ENCODE measurements at places on chromosomes 5 and 9. TPM values are rescaled to one million over a fixed set of nuclear protein-coding genes. Genes with fewer than 3 reads are reported as not detected.

- H3K27me3 ChIP-seq: no peaks in the 10 kb centered on the region
- peak overlapping the region; percentile 95 for H3K27ac ChIP-seq
- DNase-seq: peak; percentile 80
- peak overlapping the region; percentile 70 for H3K4me3 ChIP-seq
- peaks cover 7% of the 10 kb centered on the region for H3K4me1 ChIP-seq
Measured at GRCh38 chr5:100904259-100904861, 1.3 kb upstream of the ST8SIA4 start.

DNA sequence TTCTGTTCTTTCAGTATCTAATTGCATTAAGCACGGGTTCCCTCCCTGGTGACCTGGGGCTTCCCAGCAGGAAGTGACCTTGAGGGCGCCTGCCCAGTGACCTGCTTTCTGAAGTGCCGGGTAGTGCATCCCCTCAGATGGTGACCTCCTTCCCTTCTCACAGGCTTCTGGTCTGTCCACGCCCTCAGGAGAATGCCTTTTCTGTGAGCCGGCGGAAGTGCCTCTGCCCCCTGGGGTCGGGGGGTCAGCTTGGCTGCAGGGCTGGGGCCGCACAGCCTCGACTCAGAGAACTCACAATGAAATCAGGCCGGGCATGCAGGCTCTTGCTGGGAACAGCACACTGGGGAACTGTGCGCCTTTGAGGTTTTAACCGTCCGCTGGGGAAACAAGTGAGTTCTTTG, 124.5 kb upstream of the PHYKPL start:
- H3K36me3 ChIP-seq: no peaks in the 10 kb centered on the region
- no peak overlapping the region for H3K4me3 ChIP-seq
- DNase-seq: peak; percentile 81
- H3K27me3 ChIP-seq: peaks cover 22% of the 10 kb centered on the region
- H3K4me1 ChIP-seq: peaks cover 15% of the 10 kb centered on the region
- H3K27ac ChIP-seq: no peak overlapping the region

DNA sequence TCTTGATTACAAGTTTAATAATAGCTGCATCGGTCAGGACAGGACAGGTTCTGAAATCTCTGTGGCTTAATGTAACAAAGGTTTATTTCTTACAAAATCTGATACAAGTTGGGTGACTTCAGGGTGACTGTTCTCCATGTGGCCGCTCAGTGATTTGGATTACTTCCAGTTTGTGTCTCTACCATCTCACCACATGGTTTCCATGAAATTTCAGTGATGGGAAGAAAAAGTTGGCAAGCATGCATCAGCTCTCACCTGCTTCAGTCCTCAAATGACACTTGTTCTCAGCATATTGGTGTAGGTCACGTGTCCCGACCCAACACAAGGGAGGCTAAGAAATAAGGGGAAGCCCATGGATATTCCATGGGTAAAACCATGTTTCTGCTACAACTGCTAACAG, 7.8 kb upstream of the TMEM268 start:
- peaks cover 31% of the 10 kb centered on the region for H3K36me3 ChIP-seq
- no peak for DNase-seq
- no peak overlapping the region for H3K4me3 ChIP-seq
- no peaks in the 10 kb centered on the region for H3K27me3 ChIP-seq

The WNT8A gene
- total RNA-seq: not detected

- H3K27ac ChIP-seq: no peak overlapping the region
- H3K4me1 ChIP-seq: peaks cover 12% of the 10 kb centered on the region
- H3K36me3 ChIP-seq: no peaks in the 10 kb centered on the region
- H3K4me3 ChIP-seq: no peak overlapping the region
Measured at GRCh38 chr5:160371294-160371693, 868 bp upstream of the C1QTNF2 start.

The NDFIP1 gene
- 102 TPM for total RNA-seq

The ITGA2 gene
- total RNA-seq: 15.7 TPM

DNA sequence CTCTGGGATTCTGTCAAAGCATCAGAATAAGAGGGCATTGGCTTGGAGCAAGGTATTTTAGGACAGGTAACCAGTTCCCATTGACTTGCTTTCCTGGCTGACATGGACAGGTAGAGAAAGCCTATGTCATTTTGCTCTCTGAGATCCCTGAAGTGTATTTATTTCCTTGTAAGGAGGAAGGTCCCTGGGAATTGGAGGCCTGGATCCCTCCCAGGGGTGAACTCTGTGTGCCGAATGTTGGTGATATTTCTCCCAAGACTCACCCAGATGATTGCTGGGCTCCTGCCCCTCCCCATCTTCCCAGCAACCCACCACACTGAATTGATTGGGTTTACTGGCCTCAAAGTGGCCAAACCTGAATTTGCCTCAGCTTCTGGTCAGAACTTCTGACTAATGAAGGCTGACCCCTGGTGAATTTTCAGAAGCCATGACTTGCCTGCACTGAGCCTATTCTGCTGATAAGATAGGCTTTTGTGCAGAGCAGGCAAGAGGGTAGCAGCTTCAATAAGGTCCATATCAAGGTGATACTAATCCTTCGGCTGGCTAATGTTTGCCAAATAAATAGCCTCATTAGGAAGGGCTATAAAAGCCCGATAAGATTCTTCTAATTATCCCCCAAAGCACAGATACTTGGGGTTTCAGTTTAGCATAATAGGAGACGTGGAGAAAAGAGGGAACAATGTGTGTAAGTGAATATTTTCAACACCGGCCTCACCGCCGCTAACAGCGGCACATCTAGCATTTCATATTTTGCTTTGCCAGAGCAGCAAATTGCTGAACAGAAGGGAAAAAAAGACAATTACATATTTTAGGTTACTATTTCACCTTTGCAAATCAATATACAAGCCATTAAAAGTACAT, 152.9 kb upstream of the PITX1 start:
- H3K27me3 ChIP-seq: peaks cover 30% of the 10 kb centered on the region
- no peak overlapping the region for H3K4me3 ChIP-seq
- peaks cover 11% of the 10 kb centered on the region for H3K4me1 ChIP-seq
- no peaks in the 10 kb centered on the region for H3K36me3 ChIP-seq
- DNase-seq: no peak

The DPH7 gene
- total RNA-seq: 36.3 TPM

DNA sequence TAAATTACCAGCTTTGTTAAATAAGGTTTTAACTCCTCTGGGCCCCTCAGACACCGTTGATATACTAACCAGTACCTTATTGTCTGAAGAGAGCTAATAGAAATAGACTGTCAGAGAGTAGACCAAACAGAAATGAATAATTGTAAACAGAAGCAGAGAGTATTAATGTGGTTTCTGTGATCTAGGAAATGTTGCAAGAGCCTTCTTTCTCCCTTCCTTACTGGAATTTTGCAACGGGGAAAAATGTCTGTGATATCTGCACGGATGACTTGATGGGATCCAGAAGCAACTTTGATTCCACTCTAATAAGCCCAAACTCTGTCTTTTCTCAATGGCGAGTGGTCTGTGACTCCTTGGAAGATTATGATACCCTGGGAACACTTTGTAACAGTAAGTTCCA, 5.1 kb downstream of the TYRP1 start:
- H3K4me3 ChIP-seq: no peak overlapping the region
- no peak overlapping the region for H3K27ac ChIP-seq
- H3K4me1 ChIP-seq: no peaks in the 10 kb centered on the region
- H3K27me3 ChIP-seq: no peaks in the 10 kb centered on the region

DNA sequence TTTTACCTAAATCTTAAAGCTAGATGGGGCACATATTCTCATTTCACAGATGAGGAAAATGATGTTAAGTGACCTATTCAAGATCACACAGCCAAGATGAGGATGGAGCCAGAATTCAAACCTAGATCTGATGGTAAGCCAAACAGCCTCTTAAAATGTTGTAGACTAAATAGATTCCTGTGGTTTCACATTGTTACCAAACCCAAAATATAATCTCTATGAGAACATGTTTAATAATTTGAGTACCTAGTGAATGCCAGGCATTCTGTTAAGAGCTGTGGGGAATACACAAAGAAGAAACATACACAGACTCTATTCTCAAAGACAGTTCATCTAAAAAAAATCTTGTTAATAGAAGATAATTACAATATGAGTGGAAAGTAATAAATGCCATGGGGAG, 25.2 kb downstream of the HOMER1 start:
- no peak overlapping the region for H3K27ac ChIP-seq
- H3K27me3 ChIP-seq: no peaks in the 10 kb centered on the region
- no peak overlapping the region for H3K4me3 ChIP-seq

- H3K36me3 ChIP-seq: no peaks in the 10 kb centered on the region
- no peak overlapping the region for H3K4me3 ChIP-seq
- H3K27me3 ChIP-seq: no peaks in the 10 kb centered on the region
- DNase-seq: no peak
- H3K4me1 ChIP-seq: no peaks in the 10 kb centered on the region
Measured at GRCh38 chr5:52199833-52200232, 587.9 kb upstream of the ITGA1 start.

The IL3 gene
- not detected for total RNA-seq

The APBA1 gene
- 15.1 TPM for total RNA-seq

The RPS23 gene
- 1,905 TPM for total RNA-seq

GRCh38 chr9:85040821-85041465, 371.4 kb downstream of the NTRK2 start:
- no peaks in the 10 kb centered on the region for H3K4me1 ChIP-seq
- no peak overlapping the region for H3K27ac ChIP-seq
- no peak overlapping the region for H3K4me3 ChIP-seq
- no peaks in the 10 kb centered on the region for H3K36me3 ChIP-seq

The KLF4 gene
- total RNA-seq: 177 TPM

DNA sequence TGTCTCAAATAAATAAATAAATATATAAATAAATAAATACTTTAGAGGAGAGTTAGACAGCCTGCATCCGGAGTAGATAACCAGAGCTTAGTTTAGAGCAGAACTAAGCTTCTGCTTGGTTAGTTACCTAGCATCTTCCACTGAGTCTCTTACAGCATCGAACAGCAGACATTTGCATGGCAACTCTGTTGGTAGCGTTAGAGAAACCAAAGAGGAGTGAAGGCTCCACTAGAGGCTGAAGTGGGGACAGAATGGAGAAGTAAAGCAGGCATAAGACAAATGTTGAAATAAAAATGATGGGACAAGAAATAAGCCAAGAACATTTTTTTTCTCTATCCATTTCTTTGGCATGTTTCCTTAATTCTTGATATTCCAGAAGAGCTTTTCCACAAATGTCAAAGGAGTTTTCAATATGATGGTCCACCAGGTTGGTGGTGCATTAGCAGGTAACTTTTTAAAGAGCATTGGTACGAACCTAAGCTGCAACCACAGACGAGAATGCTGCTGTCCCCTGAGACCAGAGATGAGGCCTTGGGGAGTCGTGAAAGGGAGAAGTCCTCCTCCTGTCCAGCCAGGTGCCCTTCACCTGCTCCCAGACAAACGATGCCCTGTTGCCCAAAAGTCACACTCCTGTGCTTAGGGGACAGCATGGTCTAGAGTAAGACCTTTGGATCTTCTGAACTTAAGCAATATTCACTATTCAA, 438.3 kb downstream of the DIRAS2 start:
- peaks cover 11% of the 10 kb centered on the region for H3K4me1 ChIP-seq
- DNase-seq: no peak
- H3K4me3 ChIP-seq: no peak overlapping the region
- H3K27ac ChIP-seq: no peak overlapping the region

DNA sequence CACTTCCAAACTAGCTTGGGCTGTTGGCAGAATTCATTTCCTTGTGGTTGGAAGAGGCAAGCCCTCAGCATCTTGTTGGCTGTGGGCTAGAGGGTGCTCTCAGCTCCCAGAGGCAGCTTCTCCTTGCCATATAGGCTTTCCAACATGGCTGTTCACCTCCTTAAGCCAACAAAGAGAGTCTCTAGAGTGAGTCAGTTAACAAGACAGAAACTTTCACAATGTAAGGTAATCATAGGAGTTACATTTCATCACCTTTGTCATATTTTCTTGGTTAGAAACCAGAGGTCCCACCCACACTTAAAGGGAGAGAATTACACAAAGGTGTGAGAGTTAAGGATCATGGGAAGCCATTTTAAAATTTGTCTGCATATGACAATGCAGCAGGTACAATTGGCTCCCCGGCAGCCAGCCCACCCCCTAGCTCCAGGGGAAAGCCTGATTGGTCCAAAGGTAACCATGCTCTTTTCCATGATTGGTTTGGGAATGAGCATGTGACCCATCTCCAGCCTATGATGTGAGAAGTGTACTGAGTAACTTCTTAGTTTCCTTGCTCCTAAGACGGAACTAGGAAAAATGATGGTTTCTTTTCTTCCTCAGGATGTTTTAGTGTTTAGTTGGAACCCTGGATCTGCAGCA, 109.8 kb upstream of the MSX2 start:
- H3K4me1 ChIP-seq: no peaks in the 10 kb centered on the region
- DNase-seq: no peak
- no peaks in the 10 kb centered on the region for H3K36me3 ChIP-seq
- H3K27me3 ChIP-seq: no peaks in the 10 kb centered on the region
- H3K27ac ChIP-seq: no peak overlapping the region
- H3K4me3 ChIP-seq: no peak overlapping the region

- no peak overlapping the region for H3K4me3 ChIP-seq
- no peak overlapping the region for H3K27ac ChIP-seq
- DNase-seq: no peak
- H3K27me3 ChIP-seq: no peaks in the 10 kb centered on the region
- H3K36me3 ChIP-seq: no peaks in the 10 kb centered on the region
- H3K4me1 ChIP-seq: no peaks in the 10 kb centered on the region
Measured at GRCh38 chr9:88810826-88811225, 180.4 kb upstream of the S1PR3 start.

The SAXO1 gene
- not detected for total RNA-seq

The GPR151 gene
- total RNA-seq: not detected

DNA sequence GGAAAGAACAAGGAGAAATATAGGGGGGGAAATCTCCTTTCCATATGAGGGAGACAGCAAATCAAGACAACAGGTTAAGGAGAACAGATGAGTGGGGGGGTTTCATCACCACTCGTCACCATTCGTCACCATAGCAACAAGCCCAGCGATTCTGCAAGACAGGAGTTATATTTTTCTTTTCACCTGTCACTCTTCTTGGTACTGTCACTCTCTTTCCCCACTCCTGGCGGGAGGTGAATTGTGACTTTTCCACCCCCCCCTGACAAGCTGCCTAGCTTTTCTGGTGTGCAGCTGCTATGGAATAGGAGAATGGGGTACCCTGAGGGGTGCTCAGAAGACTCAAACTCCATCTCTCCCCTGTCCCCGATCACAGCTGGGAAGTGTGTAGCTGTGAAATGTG, 239.9 kb downstream of the FAM114A2 start:
- no peaks in the 10 kb centered on the region for H3K27me3 ChIP-seq
- H3K4me3 ChIP-seq: no peak overlapping the region
- H3K4me1 ChIP-seq: no peaks in the 10 kb centered on the region
- no peaks in the 10 kb centered on the region for H3K36me3 ChIP-seq
- no peak overlapping the region for H3K27ac ChIP-seq

GRCh38 chr5:158233735-158234322, 374.9 kb upstream of the CLINT1 start:
- no peaks in the 10 kb centered on the region for H3K36me3 ChIP-seq
- no peaks in the 10 kb centered on the region for H3K27me3 ChIP-seq
- no peak overlapping the region for H3K4me3 ChIP-seq
- DNase-seq: no peak
- H3K27ac ChIP-seq: no peak overlapping the region

GRCh38 chr5:60382716-60383115, 317.2 kb downstream of the DEPDC1B start:
- H3K27ac ChIP-seq: no peak overlapping the region
- no peaks in the 10 kb centered on the region for H3K36me3 ChIP-seq
- H3K27me3 ChIP-seq: no peaks in the 10 kb centered on the region
- H3K4me3 ChIP-seq: no peak overlapping the region
